Cerebellar nuclear complex (tissue), 1 donor: ENCODE measurements at places on chromosomes 7 and 10.

GRCh38 chr7:121402701-121403100 lies 6.6 kb upstream of the FAM3C start:
- no peak for DNase-seq

DNA sequence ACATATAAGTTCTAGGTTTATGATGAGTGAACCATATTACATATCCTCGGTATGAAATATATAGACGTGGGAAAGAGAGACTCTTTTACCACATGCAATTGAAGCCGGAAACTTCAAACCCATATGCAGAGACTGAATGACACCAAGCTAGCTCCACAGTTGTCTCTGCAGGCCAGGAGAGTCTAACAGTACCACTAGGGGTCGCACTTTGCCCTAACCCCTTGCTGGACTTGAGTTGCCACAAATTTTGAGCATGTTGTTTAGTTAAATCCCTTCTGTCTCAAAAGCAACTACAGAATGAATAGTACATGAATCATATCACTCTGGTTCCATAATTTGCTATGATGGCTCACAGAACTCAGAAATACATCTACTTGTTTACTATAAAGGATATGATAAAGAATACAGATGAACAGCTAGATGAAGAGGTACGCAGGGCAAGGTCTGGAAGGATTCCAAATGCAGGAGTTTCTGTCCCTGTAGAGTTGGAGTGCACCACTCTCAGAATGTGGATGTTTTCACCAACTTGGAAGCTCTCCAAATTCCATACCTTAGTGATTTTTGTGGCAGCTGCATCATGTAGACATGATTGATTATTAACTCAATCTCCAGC lies 112.4 kb upstream of the YAE1 start:
- DNase-seq = no peak

- DNase-seq = no peak
Measured at GRCh38 chr10:14838582-14839304, 637 bp downstream of the HSPA14 start.

GRCh38 chr10:6579904-6580278 lies at the start of gene PRKCQ:
PRKCQ (minus strand) TSS chr10:6580276; CDS start chr10:6515135, 65,141 bp downstream.
- no peak for DNase-seq

DNA sequence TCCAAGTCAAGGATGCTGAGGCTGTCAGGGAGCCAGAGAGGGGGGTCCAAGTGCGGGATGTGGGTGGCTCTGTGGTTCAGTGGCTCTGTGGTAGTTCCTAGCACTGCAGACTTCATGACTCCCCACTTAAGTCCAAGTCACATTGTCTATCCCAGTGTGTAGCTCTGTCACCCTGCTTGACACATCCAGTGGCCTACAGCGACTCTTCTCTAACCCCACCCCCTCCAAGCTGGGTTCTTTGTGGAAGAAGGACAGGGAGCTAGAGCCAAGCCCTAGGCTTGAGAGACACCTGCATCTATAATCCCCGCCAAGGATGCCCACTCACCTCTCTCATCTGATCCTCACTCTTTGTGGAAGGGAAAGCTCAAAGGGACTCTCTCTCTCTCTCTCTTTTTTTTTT lies 57.6 kb downstream of the ADCYAP1R1 start:
- DNase-seq = no peak

DNA sequence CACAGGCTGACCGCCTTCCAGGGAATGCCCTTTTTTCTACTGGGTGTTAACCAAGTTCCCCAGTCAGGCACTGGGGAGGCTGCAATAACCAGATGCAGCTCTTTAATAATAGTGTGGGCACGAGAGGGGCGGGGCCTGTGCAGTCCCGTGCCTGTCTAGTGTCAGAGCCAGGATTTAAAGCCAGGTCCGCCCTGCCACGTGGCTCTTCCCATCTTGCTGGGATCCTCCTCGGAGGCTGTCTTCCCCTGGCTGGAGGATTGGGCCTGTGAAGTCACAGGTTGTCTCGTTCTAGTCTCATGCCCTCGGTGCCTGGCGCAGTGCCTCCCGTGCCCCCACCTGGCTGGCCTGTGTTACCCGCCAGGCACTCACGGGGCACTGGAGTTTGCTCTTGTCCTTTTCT lies 25.2 kb downstream of the TMEM120A start:
- DNase-seq = no peak

- DNase-seq = peak; percentile 95
Measured at GRCh38 chr10:110502851-110503301, 5.2 kb downstream of the DUSP5 start.

GRCh38 chr10:24953675-24954074 lies 1.3 kb upstream of the PRTFDC1 start:
- no peak for DNase-seq

DNA sequence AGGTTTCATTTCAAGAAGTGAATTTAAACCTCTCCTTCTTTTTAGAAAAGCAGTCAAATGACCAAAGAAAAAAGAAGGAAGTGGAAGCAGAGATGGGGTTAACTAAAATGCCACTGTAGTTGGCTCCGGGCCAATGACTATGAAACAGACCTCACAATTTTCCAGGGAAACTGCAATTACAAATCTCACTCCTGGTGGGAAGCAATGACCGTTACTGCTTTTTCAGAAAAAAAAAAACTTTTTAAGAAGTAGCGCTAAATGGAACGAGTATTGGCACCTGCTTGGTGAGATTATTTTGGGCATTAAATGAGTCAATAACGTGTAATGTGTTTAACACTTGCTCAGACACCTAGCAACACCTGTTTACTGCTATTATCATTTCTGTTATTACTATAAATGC lies 1.2 kb downstream of the SFRP4 start:
- no peak for DNase-seq

GRCh38 chr7:10802526-10802925 lies 171.1 kb upstream of the PHF14 start:
- no peak for DNase-seq

DNA sequence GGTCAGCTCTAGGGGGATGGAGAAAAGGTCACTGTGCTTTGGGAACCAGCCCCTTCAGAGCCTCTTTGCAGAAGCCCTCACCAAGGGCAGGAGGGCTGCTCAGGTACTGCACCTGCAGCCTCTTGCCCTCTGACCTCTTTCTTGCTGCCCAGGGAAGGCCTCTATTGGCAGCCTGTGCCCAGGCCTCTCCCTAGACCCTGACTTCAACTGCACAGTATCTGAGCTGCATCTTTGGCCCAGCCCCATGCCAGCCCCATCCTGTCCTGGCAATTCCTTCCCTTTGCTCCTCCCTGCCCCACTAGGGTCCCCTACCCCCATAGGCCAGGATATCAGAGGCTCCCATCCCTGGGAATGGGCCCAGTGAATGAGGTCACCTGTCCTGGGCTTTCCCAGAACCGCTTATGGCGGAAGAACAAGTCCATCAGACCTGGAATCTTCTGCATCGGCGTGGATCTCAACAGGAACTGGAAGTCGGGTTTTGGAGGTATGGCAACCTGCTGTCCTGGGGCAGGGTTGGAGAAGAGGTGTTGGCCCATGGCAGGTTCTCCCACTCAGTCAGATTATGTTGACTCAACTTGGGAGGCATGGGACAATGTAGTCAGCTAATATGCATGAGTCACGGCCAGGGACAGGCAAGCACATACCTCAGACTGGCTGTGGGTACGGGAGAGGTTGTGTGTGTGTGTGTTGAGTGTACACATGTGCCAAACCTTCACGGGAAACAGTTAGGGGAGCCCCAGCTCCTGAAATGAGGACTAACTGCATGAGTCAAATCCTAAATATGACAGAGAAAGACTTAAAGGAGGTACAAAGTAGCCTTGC lies 17.1 kb upstream of the CPA1 start:
- no peak for DNase-seq

- no peak for DNase-seq
Measured at GRCh38 chr7:70014472-70015177, 416.4 kb downstream of the AUTS2 start.

DNA sequence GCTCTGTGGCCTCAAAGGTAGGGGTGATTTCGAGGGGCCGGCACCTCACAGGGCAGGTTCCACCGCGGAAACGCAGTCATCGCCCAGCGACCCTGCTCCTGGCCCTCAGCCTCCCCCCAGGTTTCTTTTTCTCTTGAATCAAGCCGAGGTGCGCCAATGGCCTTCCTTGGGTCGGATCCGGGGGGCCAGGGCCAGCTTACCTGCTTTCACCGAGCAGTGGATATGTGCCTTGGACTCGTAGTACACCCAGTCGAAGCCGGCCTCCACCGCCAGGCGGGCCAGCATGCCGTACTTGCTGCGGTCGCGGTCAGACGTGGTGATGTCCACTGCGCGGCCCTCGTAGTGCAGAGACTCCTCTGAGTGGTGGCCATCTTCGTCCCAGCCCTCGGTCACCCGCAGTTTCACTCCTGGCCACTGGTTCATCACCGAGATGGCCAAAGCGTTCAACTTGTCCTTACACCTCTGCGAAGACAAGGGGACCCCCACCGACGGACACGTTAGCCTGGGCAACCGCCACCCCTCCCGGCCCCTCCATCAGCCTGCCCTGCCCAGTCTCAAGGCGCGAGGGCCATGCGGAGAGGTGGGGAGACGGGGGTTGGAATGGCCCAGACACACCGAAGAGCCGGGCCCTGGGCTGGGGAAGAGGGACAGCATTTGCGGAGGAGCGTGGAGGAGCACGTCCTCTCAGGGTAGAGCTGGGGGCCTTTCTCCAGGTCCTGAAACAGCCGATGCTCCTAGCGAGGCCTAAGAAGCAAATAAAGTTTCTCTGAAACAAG lies 6.0 kb downstream of the SHH start:
- DNase-seq = no peak

DNA sequence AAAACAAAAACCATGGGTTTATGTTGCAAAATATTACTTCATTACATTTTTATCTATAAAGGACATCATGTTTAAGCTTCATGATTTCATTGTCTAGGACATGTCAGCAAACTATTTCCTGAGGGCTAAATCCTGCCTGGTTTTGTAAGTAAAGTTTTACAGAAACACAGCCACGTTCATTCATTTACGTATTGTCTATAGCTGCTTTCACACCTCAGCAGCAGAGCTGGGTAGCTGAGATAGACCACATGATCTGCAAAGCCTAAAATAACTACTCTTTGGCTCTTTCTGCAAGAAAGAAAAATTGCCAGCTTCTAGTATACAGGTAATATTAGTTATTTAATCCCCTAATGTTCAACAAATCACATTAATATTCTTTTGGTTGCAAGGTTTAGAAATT lies 12.7 kb upstream of the PIP4K2A start:
- DNase-seq = no peak

GRCh38 chr7:327991-328702 lies 38.2 kb downstream of the FOXL3 start:
- DNase-seq = no peak

- no peak for DNase-seq
Measured at GRCh38 chr7:70318511-70318910, 720.2 kb downstream of the AUTS2 start.

DNA sequence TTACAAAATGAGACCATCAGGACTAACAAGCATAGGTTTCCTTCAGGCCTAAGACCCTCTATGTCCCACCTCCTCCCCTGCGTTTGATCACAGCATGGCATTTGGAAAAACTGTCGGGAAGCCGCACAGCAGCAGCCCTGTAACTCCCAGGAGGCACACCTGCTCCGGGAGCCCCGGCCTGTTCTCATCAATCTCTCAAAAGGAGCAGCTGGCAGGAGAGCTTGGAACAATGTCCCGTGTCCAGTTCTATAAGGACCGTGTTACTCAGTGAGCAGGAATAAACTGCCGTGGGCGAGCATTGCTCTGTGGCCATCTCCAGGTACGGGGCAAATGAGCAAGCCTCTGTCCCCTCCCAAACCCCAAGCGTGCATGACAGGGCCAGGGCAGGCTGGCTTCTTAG lies 236.9 kb downstream of the SFMBT2 start:
- no peak for DNase-seq

DNA sequence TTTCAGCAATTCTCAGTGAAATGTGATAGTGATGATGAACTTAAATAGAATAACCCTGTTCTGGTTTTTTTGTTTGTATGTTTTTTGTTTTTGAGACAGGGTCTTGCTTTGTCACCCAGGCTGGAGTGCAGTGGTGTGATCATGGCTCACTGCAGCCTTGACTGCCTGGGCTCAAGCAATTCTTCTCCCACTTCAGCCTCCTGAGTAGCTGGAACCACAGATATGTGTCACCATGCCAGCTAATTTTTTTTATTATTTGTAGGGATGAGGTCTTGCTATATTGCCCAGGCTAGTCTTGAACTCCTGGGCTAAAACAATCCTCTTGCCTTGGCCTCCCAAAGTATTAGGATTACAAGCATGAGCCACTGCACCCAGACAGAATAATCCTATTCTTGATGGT lies 14.3 kb upstream of the COL17A1 start:
- no peak for DNase-seq

- no peak for DNase-seq
Measured at GRCh38 chr10:4819707-4820106, 6.3 kb upstream of the AKR1E2 start.

DNA sequence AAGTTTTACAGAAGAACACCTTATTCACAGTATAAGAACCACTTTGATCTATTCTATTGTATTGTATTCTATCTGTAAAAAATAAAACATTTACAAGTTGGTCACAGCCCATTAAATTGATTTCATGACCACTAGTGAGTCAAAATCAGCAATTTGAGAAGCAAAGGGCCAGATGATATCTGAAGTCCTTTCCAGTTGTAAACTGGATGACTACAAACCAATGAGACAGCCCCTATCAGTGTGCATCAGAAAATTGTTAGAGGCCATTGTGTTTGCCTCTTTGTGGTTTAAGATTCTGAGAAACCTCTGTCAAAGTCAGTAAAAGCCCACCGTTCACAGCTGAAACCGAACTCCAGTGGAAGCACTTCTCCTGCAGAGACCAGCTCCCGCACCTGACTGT lies 54.8 kb downstream of the TBXAS1 start:
- DNase-seq = no peak

GRCh38 chr10:96968682-96969423 lies 136.8 kb downstream of the LCOR start:
- DNase-seq = no peak

DNA sequence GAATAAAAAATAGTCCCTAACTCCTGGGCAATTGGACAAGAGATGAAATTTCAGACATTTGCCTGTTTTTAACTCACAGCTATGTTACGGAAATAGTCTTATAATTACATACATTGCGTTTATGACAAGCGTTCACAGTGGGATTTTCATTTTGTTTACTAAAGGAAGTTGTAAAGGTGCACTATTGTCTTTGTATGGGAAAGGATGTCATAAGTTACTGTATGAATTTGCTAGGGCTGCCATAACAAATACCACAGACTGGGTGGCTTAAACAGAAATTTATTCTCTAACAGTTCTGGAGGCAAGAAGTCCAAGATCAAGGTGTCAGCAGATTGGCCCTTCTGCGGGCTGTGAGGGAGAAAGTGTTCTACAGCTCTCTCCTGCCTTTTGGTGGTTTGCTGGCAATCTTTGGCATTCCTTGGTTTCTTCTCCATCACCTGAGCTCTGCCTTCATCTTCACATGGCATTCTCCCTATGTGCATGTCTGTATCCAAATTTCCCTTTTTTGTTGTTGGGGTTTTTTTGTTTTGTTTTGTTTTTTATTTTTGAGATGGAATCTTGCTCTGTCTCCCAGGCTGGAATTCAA lies 5.6 kb downstream of the NFE2L3 start:
- no peak for DNase-seq

- DNase-seq = no peak
Measured at GRCh38 chr10:113522460-113522859, 30.4 kb upstream of the HABP2 start.

GRCh38 chr10:90911133-90912051 lies 9.5 kb downstream of the ANKRD1 start:
- DNase-seq = no peak
